GM13977 (cell line): ENCODE measurements at places on chromosomes 16 and 17.
A peak's percentile ranks its signal among the peaks of the same experiment; 100 is the strongest.

GRCh38 chr17:73991260-73991659, 212.2 kb upstream of the RPL38 start:
- no peak for DNase-seq

DNA sequence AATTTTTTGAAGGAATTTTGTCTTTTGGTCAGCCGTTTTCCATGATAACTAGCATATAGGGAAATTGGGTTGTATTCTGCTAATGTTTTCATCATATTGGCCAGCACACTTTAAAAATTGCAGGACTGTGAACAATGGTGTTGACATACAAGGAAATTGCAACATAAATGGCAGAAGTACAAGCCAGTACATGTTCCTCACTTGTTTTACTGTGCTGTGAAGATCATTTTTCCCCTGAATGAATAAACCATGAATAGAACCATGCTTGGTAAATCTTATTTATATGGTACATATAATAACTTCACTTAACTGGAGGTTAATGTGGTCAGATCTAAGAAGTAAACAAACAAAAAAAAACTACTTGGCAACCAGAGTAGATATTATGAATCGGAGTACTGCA, 22.8 kb downstream of the OMG start:
- no peak for DNase-seq

- no peak for DNase-seq
Observed at GRCh38 chr17:78340183-78340955, 19.5 kb downstream of the SOCS3 start.

GRCh38 chr17:83199500-83200201, 120.2 kb downstream of the METRNL start:
- no peak for DNase-seq

DNA sequence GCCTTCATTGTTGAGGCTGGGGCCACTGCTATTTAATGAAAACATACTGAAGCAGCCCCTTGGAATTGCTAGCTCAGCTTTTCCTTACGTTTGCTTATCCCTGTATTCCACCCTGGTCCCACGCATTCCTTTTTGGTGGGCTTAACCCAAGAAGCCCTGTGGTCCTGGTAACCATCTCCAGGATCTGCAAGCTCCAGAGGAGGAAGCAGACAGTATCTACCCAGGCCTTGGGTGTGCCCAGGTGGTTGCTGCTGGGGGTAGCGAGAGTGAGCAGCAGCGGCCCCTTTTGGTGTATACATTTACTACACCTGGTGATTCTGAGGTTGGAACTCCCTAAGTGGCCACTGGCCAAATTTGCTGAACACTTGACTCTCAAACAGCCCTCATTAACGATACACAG, 97.7 kb downstream of the CBLN1 start:
- DNase-seq, result no peak

DNA sequence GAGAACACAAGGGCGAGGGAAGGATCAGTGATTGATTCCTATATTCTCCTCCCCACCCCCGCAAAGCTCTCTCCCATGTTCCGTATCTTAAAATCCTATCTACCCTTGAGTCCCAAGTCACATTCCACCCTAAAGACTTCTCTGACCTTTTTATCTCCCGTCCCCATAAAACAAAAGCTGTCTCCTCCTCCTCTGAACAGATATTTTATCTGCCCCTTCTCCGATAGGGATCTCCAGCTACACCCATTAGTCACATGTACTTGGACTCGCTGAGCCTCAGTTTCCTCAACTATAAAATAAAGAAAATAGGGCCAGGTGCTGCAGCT, 12.8 kb downstream of the GGA2 start:
- DNase-seq, result no peak

- DNase-seq, result no peak
Observed at GRCh38 chr16:56370875-56371659, 54.3 kb downstream of the AMFR start.

DNA sequence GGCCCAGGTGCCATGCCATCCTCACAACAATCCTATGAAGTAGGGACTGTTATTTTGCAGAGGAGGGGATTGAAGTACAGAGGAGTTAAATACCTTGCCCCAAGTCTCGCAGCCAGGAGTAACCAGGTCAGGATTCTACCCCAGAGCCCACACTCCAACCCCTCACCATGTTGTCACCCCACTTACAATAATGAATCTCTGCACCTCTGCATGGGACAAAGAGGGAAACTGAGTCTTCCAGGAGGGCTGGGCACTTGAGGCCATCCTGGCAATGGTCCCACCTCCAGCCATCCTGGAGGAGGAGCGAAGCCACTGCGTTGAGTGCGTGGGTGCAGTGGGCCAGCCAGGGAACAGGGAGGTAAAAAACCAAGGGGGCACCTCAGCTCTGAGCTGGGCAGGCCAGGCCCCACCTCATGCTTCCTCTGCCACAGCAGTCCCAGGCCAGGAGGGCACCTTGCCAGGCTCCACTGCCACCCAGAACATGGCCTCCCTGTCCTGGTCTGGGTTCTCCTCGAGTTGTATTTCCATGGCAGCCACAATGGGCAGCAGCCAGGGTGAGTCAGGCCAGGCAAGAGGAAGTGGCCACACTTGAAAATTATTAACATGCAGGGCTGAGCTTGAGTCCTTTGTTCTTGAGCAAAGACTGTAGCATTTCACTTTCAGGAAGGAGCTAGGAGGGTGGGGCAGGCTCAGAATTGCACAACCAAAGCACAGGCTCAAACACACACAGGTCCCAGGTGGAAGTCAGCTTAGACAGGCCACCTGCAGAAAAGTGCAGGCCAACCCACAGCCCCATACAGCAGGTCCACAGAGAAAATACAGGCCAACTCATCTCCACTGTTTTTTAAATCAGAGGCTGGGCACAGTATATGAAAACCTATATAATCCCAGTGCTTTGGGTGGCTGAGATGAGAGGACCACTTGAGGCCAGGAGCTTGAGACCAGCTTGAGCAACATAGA, 52.1 kb downstream of the CUEDC1 start:
- peak; percentile 83 for DNase-seq

DNA sequence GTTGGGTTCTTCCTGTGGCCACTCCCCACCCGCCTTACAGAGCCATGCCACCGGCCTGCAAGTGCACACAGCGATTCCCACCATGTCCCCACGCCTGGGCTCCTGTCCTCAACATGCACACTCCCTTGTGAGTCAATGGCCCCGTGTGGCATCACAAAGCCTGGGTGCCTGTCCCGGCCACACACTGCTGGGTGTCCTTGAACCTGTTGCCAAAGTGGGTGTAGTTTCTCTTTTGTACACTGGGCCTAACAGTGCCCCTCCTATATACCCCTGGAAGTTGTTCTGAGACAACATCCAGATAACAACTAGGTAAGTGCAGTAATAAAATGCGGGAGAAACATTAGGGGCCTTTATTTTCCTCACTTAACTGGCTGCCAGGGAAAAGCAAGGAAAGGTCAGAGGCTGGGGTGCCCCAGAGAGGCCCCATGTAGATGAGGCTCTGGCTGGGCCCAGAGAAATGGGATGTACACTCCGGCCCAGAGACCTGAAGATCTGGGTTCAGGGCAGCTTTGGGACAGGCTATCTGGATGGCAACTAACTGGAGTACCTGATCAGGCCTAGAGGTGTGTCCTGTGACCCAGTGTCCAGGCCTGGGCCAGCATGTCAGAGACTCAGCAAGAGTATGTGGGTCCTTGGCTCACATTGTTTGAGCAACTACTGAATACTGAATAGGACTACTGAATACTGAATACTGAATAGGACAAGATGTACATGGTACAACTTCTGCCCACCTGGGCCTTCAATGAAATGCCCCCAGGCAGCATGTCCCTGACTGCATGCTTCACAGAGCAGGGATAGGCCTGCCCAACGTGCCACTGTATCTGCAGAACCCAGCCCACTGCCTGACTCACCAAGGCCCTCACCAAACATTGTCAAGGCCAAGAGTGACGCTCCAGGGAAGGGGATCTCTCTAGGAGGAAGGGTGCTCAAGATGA, 8.3 kb downstream of the ABCC3 start:
- no peak for DNase-seq

DNA sequence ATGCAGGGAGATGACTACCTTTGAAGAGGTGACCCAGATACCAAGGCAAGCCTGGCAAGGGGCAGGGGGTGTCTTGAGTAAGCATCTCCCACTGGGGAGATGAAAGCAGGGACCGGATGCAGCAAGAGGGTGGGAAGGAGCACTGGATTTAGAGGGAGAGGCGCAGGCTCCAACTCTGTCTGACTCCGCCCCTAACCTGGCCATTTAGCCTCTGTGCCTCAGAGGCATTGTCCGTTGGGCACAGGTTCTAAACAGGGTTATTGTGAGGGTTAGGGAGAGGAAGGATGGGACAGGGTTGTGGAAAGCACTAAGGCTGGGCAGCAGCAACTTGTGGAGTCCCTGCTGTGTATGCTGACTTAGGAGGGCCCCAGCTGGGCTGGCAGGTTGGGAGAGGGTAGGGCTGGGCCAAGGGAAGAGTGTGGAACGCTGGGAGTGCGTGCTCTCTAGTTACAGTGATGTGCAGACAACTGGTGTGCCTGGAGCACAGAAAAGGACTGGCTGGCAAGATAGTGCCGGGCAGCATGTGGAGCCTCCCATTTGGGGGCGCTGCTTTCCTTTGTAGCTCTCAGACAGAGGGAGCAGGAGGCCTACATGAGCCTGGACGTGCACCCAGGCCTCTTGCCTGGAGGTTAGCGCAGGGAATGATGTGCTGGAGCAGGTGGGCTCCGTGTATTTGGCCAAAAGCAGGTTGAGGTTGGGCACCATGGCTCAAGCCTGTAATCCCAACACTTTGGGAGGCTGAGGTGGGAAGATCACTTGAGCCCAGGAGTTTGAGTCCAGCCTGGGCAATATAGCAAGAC, 26.2 kb downstream of the TBX2 start:
- no peak for DNase-seq

- no peak for DNase-seq
Observed at GRCh38 chr16:4733747-4734062, 366 bp downstream of the ANKS3 start.

DNA sequence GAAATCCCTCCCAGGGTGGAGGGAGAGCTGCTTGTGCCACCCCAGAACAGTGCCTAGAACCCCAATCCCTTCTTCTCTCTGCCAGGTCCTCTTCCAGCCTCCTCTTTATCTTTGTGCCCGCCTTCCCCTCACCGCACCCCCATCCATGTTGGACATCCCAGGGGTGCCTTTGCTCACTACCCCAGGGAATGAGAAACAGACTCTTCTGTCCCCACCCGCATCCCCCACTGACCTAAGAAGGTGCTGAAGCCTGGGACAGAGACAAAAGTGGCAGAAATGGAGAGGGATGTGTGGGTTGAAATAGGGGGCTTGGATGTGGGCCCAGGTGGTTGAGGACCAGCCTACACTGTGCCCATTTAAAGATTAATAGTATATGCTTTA, 17.0 kb downstream of the ALOX15B start:
- DNase-seq, result no peak

GRCh38 chr16:79805621-79806020, 205.1 kb upstream of the MAF start:
- no peak for DNase-seq

DNA sequence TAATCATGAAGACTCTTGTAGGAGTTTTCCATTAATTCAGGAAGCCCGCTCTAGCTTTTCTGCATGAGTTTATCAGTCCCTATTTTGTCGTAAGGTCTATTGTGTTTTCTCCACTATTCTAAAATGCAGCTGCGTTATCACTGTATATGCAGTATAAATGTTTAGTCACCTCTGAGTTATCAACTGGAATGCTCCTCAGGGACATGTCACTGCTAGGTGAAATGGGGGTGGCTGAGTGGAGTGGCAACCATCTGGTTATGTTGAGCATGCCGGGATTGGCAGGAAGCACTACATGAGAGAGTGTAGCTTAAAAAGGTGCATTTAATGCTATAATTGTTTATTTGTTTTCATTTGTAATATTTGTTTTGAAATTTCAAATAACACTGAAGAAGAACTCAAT, 285.2 kb upstream of the ELAC2 start:
- no peak for DNase-seq

GRCh38 chr17:16989953-16990860, 18.3 kb upstream of the TNFRSF13B start:
- no peak for DNase-seq

GRCh38 chr17:77142689-77143088, 1.9 kb downstream of the SEC14L1 start:
- no peak for DNase-seq

DNA sequence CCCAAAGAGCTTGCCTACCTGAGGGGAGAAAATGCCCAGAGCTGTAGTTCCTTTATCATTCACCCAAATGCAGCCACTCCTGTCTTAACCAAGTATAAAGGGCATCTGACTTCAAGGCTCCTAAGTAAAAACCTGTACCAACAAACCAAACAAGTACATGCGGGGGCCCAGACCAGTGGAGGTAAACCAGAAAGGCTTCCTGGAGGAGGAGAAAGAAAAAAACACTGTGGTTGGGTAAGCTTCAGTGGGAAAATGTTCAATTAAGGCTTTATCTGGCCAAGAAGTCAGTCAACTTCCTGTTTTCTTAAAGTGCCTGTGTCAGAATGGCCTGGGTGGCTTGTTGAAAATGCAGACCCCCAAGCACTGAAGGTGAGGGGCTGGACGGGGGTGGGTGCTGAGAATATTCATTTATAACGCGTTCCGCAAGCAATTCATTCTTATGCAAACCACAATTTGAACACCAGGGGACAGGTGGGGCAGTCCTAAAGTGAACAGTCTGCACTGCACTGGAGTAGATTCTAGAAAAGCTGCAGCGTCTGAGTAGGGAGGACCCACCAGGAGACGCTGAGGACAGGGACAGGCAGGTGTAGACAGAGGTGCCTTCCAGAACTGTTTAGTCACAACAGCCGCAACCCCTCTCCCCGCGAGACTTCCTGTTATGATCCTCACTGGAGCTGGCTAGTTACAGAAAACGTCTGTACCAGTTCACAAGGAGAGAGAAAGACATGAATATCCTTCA, 467.1 kb downstream of the SOX9 start:
- no peak for DNase-seq

DNA sequence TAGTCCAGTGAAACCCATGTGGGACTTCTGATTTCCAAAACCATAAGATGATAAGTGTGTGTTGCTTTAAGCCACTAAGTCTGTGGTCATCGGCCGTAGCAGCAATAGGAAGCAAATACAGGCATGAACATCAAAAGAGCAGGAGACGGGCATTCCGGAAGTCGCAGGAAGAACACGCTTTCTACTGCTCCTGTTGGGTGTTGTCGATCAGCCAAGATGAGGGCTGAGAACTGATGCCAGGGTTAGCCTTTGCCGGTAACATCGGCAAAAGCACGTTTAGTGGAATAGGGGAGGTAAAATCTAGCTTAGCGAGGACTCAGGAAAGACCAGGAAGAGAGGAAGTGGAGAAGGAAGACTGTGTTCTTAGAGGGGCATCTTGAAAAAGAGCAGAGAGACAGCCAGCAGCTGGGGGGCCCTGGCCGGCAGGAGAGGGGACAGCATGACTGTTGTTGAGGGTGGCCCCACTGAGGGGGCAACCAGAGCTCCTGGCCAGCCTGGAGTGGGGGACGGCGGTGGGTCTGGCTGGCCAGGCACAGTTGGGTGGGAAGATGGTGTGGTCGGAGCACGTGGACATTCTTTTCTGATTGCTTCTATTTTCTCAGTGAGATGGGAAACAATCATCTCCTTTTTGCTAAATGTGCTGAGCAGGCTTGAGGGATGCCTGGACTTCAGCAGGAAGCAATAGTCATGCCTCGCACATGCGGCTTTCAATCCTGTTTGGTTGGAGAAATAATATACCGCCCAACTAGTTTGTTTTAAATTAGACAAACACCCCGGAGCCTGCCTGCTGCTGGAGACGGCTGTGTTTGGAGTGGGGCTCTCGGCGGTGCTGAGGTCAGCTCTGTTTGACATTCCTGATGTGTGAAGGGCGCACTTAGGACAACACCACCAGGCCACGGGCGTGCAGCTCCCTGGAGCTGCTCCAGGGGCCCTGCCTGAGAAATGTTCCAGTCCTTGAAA, 109.9 kb downstream of the METRNL start:
- no peak for DNase-seq

GRCh38 chr17:7916385-7916682, 245 bp upstream of the RNF227 start:
- no peak for DNase-seq

- no peak for DNase-seq
Observed at GRCh38 chr17:40022497-40022896, 7.3 kb downstream of the CSF3 start.
